T-helper 17 cell (primary cell): ENCODE measurements at places on chromosomes 2 and 18. TPM values are rescaled to one million over a fixed set of nuclear protein-coding genes. Genes with fewer than 3 reads are reported as not detected.

DNA sequence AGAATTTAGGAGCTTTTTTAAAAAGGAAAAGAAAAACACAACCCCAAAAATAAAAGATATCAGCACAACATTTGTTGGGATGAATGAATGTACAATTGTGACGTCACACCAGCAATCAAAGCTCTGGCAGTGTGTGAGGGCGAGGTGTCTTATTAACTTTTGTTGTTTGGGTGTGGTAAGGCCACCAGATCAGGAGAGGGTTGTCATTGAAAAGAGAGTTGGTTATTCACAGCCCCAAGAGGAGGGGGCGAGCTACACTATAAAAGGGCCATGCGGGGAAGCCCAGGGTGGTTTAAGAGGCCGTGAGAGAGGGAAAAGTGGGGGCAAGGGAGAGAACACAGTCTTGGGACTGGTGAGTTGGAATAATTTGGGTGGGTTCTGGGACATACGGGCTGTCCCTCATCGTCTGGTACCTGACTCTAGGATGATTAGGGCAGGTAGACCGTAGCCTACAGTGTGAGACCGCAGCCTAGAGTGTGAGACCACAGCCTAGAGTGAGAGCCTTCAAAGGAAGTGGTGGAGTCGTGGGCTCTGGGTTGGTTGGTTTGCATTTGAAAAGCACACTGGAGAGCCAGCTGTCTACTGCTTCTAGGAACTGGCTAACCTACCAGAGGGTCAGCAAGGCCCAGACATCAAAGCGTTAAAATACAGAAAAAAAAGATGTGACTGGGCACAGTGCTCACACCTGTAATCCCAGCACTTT lies 128.4 kb downstream of the INO80D start:
- no peak for DNase-seq

Gene LYG2
- not detected for total RNA-seq

Gene RGPD6
- total RNA-seq = 60.8 TPM

DNA sequence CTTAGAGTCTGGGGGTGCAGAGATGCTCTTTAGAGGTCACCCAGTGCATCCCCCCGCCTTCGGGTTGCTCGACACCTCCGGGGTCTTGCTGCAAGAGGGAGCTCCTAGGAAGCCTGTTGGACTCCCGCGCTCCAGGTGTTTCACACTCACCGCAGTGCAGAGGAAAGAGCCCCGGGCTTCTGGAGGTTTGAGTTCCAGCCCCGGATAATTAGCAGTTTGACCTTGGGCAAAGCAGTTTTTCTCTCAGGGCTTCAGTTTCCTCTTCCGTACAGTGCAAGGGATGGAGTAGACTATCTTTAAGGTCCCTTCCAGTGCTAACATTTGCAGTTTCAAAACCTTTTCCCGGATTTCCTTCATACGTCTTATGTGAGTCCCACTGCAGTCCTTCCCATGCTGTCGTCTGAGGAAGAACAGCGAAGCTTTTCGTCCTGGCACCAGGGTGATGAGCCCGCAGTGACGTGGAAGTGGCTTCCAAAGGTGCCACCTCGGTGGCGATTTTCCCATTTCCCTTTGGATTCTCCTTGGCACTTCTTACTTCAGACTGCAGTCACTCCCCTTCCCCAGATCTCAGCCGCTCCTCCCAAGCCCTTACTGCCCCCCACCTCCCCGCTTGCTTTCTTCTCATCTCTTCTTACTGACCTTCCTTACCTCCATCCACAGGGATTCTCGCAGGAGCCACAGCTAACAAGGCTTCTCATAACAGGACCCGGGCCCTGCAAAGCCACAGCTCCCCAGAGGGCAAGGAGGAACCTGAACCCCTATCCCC lies 585 bp downstream of the PNKD start:
- no peak for DNase-seq

- no peak for DNase-seq
Measured at GRCh38 chr2:181058378-181059269, 78.2 kb downstream of the UBE2E3 start.

DNA sequence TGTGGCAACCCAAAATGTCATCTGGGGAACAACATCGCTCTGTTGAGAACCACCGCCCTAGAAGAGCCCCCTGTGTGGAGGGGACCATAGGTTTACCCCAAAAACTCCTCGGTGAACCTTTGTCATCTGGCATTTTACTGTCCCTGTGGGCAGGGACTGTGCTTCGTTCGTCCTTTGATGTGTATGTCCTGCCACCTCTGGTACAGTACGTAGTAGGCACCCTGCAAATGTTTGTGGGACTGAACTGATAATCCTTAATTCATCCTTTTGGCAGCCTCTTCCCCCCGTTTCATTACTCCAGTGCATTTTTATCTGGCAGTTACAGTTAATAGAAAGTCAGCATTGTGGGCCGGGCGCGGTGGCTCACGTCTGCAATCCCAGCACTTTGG lies 728 bp downstream of the NAPG start:
- no peak for DNase-seq
